Kidney epithelial cell (primary cell): ENCODE measurements at places on chromosomes 6 and 20.

GRCh38 chr6:75438013-75438431 is 55.6 kb downstream of the FILIP1 start:
- DNase-seq: no peak

- DNase-seq: no peak
Observed at GRCh38 chr6:43189776-43190304, 7.8 kb downstream of the CUL9 start.

- no peak for DNase-seq
Observed at GRCh38 chr6:79186564-79186963, 47.9 kb downstream of the HMGN3 start.

DNA sequence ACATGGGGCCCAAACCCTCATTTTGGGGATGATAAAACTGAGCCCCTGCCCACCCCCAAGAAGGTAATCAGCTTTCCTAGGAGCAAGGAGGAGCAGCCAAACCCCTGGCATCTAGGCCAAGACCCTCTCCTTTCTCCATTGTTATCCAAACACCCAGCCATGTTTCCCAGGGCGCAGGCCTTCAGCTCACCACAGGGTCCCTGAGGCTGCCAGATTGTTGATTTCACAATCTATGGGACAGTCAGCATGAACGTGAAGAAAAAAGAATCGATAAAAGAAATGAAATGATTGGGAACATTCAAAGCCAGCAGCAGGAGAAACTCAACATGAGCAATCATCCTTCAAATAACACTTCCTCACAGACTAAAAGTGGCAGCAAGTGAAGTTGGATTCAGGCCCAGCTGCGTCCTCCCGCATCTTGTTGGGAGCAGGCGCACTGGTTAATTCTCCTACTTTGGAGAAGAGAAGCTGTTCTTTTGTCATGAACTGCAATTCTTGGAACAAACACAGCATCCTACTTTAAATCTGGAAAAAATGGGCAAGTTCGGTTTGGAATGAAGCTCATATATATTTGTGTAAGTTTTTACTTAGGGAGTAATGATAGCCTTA is 241.8 kb upstream of the PRDM1 start:
- no peak for DNase-seq

DNA sequence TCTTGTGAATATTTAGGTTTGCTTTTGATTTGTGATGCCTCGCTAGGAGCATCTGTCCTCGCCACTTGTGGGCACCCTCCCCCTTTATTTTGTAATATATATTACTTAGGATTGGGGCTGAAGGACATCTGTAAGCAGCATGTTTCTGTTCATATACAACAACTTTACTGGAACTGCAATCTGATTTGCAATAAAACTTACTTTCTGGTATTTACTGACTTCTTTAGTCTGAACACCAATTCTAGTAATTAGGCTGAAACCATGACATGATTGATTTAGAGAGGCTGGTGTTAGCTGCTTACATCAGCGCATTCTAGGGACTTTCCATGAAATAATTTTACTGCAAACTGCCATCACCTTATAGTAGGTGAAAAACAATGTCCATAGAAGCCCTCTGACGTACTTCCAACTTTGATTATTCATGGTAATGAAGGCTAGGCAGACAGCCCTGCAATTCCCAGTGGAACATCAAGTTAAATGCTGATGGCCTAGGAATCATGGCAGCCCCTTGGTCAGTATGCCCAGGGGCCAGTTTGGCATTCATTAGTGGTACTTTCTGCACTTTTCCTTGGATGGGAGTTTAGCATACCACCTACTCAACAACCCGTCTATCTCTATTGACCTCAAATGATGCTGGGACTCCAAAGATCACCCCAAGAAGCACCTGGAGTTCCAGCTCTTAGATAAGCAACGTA is 132.9 kb upstream of the MCHR2 start:
- DNase-seq: no peak
